Muscle of leg (tissue), 16 donors: ENCODE measurements at places on chromosomes 5 and 9.

DNA sequence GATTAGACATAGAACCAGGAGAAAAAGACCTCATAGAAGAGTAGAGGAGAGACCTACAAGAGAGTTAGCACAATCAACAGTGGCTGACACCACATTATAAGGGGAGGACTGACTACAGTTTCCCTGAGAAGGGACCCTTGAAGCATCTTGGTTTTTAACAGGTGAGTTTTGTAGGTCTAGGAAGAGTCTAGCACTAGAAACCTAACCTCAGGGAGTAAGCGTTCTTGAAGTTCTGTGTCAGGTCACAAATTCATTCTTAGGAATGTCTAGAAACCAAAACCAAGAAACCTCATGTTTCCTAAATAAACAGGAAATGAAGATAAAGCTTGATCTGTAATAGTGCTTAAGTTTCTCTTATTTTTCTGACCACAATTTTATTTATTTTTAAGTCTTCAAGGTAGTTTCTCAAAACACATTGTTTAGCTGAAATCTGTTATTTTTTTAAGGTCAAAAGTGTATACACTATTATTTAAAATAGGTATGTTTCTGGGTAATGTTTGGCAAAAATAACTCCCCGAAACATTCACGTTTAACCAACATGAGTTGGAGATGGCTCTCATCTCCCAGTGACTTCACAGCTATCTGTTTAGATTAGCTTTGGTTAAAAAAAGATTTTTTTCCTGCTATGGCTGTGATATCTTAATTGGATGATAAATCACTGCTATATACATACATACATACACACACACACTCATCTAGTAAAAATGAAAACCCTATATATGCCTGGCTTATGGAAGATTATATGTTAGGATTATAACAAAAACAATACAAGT lies 37.1 kb downstream of the MAP3K1 start:
- DNase-seq, result no peak

- DNase-seq, result no peak
Observed at GRCh38 chr9:33153666-33154065, 13.5 kb downstream of the B4GALT1 start.

DNA sequence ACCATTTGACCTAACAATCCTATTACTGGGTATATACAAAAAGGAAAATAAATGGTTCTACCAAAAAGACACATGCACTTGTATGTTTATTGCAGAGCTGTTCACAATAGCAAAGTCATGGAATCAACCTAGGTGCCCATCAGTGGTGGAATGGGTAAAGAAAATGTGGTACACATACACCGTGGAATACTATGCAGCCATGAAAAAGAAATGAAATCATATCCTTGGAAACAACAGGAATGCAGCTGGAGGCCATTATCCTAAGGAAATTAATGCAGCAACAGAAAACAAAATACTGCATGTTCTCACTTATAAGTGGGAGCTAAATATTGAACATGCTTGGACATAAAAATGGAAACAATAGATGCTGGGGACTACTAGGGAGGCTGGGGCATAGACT lies 534.1 kb upstream of the SGCD start:
- no peak for DNase-seq

DNA sequence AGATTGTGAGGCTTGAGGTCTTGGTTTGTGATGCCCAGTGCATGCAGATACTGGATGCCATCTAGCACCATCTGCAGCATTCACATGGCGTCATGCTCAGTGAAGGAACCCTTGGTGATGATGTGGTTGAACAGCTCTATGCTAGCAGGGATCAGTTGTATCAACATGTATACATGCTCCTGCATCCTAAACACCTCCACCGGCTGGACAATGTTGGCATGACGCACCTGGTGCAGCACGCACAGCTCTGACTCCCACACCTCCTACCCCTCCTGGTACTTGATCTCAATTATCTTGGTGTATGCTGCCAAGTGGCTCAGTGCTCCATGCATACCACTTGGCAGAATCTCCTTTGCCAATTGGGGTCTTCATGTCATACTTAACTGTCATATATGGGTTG lies 49.1 kb downstream of the MTREX start:
- DNase-seq, result no peak

GRCh38 chr9:5784526-5785315 lies 48.2 kb downstream of the ERMP1 start:
- no peak for DNase-seq
